ENCODE measurements at places on chromosomes 12 and 14. TPM values are rescaled to one million over a fixed set of nuclear protein-coding genes. Genes with fewer than 3 reads are reported as not detected.

FOXN4 gene
- not detected for total RNA-seq

NKX2-1 gene
- not detected for total RNA-seq

SHMT2 gene
- total RNA-seq, result 225 TPM

OR4M1 gene
- not detected for total RNA-seq

FAIM2 gene
- 0.83 TPM for total RNA-seq

PRB2 gene
- total RNA-seq, result not detected

GSG1 gene
- 2.5 TPM for total RNA-seq

ERBB3 gene
- 2.5 TPM for total RNA-seq

BTBD6 gene
- 31.4 TPM for total RNA-seq

ASB2 gene
- 0.54 TPM for total RNA-seq

SERPINA1 gene
- total RNA-seq, result 0.56 TPM

PROX2 gene
- not detected for total RNA-seq

ELK3 gene
- total RNA-seq, result 14.5 TPM

PPP4R4 gene
- 0.56 TPM for total RNA-seq

C3AR1 gene
- total RNA-seq, result 0.28 TPM

HDAC7 gene
- total RNA-seq, result 10.6 TPM

SLC5A8 gene
- not detected for total RNA-seq

SOAT2 gene
- 0.18 TPM for total RNA-seq

FOXG1 gene
- not detected for total RNA-seq

CCDC38 gene
- total RNA-seq, result not detected

FOXM1 gene
- 16.9 TPM for total RNA-seq

RTL1 gene
- total RNA-seq, result not detected

SPX gene
- total RNA-seq, result under 0.01 TPM
